ENCODE measurements at places on chromosomes 13 and 19. TPM values are rescaled to one million over a fixed set of nuclear protein-coding genes. Genes with fewer than 3 reads are reported as not detected.

The FXYD7 gene
- total RNA-seq, result 1.2 TPM

The C5AR2 gene
- 28.3 TPM for total RNA-seq

The DPF1 gene
- not detected for total RNA-seq

The SEMA6B gene
- total RNA-seq, result 53.8 TPM

The CNN1 gene
- 2.0 TPM for total RNA-seq

The ELSPBP1 gene
- total RNA-seq, result not detected

The GPR183 gene
- 53.4 TPM for total RNA-seq

The TMEM38A gene
- 2.1 TPM for total RNA-seq

The OR10H1 gene
- not detected for total RNA-seq

The CCDC70 gene
- not detected for total RNA-seq

The PRR20D gene
- total RNA-seq, result not detected

The ZNF491 gene
- total RNA-seq, result 3.0 TPM

The CALR3 gene
- total RNA-seq, result not detected
